ENCODE measurements at places on chromosomes 7 and 10.
A peak's percentile ranks its signal among the peaks of the same experiment; 100 is the strongest.

DNA sequence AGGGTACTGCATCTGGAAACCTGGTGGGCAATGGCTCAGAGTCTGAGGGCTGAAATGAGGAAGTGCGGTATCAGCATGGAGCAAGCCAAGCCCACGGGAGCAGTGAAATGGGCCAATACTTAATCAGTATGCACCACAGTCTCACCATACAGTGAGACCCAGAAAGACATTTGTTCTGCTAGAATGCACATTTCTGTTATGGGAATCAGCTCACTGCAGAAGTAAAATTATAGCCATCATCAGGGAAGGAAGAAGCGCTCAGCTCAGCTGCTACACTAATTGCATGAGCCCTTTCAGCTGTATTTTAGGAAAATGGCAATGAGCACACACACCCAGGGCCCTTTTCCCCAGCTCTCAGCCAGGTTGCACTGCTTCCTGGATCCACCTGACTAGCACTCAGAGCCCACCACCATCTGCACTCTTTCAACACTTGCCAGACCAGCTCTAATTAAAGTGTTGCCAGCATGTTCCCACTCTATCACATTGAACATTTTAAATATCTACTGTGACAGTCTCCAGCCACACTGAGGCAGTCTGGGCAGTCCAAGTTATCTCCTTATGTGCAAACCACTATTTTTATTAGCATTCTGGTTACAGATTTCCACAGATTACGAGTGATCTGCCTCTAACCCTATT is 44.2 kb upstream of the PIK3AP1 start:
- DNase-seq = no peak

GRCh38 chr7:77370606-77371005 is 45.5 kb downstream of the GSAP start:
- no peak for DNase-seq

DNA sequence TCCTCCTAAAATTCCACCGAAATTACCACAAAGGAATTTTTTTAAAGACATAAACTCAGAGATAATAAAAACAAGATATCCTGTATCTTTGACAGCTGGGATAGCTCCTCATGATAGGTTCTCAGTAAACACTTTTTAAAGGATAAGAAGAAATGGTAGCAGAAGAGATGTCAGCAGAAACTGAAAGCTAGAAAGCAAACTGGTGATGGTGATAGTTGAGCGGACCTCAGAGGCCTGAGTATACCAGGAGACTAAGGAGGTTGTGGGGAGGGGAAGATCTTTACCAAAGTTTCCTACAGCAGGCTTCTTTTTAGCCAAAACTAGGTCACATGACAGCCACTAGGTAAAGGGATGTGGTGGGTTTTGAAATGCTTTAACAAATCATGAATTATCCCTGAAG is 22.5 kb downstream of the PCGF5 start:
- DNase-seq = no peak

- DNase-seq = no peak
Observed at GRCh38 chr7:77270094-77270480, 70.5 kb upstream of the FGL2 start.

DNA sequence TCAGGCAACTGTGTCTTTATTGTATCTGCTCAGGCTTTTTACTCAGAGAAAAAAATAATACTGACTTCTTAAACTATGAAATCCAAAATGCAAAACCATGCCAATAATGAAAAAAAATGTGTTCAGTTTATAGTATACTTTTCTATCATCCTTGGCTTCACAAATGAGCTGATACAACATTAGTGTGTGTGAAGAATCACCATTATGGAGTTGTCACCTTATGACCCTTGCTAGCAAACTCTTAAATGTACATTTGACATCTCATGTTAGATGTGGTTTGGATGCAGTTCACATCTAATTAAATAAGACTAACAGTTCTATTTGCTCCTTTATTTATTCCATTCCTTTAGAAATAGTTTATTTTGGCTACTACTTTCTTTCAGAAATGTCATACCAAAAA is 4.2 kb upstream of the OR2A2 start:
- no peak for DNase-seq

DNA sequence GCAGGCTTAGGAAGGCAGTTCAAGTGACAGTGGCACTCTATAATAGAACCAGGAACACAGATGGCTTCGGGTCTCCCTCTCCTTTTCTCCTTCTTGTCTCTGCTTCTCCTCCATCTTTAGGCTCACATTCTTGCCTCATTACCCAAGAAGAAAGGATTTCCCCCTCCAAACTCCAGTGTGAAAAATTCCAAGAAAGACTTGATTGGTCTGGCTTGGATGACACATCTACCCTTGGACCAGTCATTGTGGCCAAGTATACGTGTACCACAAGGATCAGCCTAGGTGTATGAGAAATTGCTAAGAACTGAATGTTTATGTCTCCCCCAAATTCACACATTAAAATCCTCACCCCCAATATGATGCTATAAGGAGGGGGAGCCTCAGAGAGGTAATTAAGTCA is 53.9 kb downstream of the PRTFDC1 start:
- no peak for DNase-seq

- no peak for DNase-seq
Observed at GRCh38 chr7:87506246-87507180, 31.0 kb upstream of the ABCB4 start.

- no peak for DNase-seq
Observed at GRCh38 chr7:80415522-80415921, 96.3 kb downstream of the GNAT3 start.

DNA sequence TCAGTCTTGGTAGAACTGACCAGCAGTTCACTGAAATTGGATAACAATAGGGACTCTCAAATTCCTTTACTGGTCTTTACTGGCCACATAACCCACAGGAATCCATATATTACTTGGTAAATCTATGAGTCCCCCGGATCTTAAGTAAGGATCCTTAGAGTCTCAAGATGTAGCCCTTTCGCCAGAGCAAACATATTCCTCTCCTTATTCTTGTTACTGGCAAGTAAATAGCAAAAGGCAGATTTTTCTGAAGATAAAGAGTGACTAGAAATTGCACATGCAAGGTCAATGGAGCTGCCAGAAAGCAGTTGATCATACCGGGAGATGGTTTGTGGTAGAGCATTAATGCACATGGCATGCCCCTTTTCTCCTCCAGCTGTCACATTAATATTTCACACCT is 283.0 kb downstream of the HDAC9 start:
- no peak for DNase-seq

DNA sequence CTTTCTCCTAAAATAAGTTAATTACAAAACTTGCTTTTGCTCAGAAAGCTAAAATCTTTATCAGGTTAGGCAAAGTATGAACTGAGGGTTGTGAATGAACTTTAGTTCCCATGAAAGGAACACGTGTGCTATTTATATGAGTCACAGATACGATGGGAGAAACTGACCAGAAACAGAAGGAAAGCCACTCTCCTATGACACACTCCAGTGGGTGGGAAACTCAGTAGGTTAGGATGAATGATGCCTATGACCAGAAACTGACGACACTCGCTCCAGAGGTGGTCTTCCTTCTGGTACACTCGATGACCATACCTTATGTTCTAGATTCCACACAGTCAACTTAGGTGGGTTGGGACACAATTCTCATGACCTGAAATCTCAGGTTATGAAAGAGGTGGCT is 215.7 kb upstream of the INHBA start:
- no peak for DNase-seq

GRCh38 chr10:91416339-91416855 is 6.3 kb downstream of the HECTD2 start:
- no peak for DNase-seq

- DNase-seq = no peak
Observed at GRCh38 chr7:103325744-103326143, 18.8 kb downstream of the DNAJC2 start.

DNA sequence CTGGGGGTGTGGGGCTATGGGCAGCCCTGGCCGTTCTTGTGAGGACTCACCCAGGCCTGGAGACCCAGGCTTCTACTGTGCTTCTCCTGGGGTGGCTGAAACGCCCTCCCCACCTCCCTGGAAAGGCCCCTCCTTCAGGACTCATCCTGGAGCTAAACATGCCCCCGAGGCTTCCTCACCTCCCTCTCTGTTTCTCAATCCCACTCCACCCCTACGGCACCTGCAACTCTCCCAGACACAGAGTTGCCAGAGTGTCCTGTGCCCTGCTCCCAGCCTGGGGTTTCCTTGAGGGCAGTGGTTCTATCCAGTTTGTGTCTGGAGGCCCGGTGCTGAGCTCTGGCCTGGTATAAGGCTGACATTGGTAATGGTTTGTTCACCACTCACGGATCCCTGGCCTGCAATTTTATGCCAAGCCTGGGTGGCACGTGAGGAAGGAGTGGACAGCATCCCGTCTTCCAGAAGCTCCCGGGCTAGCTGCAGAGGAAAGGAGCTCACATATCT is 68.0 kb downstream of the GRID1 start:
- DNase-seq = no peak

- no peak for DNase-seq
Observed at GRCh38 chr7:75888464-75889222, 9.8 kb downstream of the RHBDD2 start.

DNA sequence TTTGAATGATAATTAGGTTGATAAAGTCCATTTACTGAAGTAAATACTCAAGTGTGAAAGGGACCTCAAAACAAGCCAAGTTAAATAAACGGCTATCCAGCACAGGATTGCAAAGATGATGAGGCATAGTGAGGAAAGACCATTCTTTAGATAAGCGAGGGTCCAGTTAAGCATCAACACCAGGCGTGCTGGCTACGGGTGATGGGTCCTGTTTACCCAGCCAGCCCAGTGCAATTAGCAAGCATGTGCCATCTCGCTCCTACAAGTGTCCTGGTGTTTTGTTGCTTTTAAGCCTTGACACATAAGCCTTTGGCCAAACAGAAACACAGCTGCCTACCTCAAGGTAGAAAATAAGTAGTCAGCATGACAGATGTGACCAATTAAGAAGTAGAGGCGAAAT is 7.1 kb downstream of the NEBL start:
- no peak for DNase-seq

DNA sequence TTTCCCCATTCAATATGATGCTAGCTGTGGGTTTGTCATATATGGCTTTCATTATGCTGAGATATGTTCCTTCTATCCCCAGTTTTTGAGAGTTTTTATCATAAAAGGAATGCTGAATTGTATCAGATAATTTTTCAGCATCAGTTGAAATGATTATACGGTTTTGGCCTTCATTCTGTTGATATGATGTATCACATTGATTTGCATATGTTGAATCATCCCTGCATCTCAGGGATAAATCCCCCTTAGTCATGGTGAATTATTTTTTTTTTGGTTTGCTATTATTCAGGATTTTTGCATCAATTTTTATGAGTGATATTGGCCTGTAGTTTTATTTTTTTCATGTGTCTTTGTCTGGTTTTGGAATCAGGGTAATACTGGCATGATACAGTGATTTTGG is 1152.3 kb upstream of the C7orf33 start:
- no peak for DNase-seq

GRCh38 chr7:20598459-20599309 is 16.8 kb upstream of the ABCB5 start:
- DNase-seq = peak; percentile 50

DNA sequence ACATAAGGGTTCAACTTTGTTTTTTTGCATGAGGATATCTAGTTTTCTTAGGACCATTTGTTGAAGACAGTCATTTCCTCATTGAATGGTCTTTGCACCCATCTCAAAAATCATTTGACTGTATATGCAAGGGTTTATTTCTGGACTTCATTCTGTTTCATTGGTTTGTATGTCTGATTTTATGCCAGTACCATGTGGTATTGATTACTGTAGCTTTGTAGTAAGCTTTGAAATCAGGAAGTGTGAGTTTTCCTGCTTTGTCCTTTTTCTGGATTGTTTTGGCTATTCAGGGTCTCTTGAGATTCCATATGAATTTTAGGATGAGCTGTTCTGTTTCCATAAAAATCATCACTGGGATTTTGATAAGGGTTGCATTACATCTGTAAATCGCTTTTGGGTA is 63.9 kb downstream of the SND1 start:
- DNase-seq = no peak
